ENCODE measurements at places on chromosomes 13 and 19.

GRCh38 chr13:110343241-110343865, 36.3 kb downstream of the COL4A2 start:
- no peak for DNase-seq

GRCh38 chr19:38433268-38433733, at the start of gene RYR1:
Gene RYR1 (plus strand): TSS chr19:38433691. CDS start chr19:38433830, 139 bp downstream.
- peak; percentile 69 for DNase-seq

- no peak for DNase-seq
Measured at GRCh38 chr13:67123165-67123564, 107.0 kb downstream of the PCDH9 start.

GRCh38 chr19:58497634-58498170, 14.1 kb downstream of the SLC27A5 start:
- no peak for DNase-seq

DNA sequence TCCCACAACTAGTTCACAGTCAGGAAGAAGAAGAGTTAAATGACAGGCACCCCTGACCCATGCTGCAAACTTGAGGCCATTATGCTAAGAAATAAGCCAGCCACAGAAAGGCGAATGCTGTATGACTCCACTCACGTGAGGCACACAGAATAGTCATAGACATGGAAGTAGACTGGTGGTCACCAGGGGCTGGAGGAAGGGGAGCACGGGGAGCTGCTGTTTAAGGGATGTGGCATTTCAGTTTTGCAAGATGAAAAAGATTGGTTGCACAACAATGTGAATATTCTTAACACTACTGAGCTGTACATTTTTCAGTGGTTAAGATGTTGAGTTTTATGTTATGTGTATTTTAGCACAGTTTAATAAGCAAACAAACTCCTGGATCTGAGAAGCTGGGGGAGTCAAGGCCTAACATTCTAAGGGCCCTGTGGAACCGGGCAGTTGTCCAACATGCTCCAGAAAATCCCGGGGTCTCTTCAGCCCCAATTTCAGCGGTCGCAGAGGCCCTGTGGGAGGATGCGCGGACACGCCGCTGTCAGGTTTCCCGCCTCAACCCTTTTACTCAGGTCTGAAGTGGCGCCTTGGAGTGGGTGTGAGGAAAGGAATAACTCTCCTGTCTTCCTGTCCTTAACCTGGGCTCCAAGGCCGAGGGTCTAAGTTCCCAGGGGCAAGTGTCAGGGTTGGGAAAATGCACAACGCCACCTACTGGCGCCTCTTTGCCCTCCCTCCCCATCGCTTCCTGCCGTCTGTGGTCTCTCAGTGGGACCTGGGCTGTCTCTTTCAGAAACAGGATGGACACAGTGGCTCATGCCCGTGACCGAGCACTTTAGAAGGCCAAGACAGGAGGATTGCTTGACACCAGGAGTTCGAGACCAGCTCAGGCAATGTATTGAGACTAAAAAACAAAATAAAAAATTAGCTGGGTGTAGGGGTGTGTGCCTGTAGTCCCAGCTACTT, 4.4 kb upstream of the TMEM272 start:
- DNase-seq = no peak

DNA sequence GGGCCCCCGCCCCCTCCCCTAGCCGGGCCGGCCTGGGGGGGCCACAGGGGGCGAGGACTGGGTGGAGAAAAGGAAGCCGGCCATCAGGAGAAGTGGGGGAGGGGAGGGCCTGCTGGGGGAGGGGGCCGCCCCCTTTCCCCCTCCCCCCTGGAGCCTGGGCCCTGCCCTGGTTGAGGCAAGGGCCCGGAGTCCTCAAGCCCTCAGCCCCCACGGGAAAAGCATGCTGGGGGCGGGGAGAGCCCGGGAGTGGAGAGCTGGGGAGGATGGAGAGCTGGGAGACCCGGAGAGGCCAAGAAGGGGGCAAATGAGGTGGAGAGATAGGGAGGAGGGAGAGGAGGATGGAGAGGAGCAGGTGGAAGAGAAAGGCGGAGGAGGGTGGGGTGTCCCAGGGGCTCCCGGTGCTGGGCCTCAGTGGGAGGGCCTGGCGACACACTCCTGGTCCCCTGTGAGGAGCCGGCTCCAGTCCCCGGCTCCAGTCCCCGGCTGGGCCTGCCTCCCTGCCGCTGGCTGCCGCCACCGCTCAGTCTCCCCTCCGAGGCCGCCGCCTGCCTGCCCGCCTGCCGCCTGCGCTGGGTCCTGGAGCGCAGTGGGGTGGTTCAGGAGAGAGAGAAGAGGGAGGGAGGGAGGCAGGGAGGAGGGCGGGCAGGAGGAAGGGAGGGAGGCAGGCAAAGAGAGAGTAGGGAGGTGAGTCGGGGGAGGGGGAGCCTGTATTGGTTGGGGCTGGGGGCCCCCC, at the start of gene GRIK5:
TSS of gene GRIK5 (minus strand) at position 588 of the 733 bp plus-strand sequence. CDS start 4,436 bp downstream, outside the sequence.
- peak; percentile 42 for DNase-seq

DNA sequence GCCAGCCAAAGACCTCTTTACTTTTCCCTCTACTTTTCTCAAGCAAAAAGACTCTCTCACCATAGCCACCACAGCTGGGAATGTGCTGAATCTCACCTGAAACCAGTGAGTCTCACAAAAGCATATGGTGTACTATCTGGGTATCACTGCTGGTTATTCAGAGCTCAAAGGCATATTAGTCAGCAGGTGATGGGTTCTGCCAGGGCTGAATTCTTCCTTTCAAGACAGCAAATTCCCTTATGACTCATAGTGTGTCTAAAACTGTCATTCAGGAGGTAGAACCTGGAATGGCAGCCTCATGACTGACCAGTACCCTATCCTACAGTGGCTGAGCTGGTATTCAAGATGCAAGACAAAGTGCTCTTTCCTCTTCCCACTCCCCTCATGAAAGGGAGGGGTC, 2859.1 kb downstream of the PCDH9 start:
- no peak for DNase-seq

DNA sequence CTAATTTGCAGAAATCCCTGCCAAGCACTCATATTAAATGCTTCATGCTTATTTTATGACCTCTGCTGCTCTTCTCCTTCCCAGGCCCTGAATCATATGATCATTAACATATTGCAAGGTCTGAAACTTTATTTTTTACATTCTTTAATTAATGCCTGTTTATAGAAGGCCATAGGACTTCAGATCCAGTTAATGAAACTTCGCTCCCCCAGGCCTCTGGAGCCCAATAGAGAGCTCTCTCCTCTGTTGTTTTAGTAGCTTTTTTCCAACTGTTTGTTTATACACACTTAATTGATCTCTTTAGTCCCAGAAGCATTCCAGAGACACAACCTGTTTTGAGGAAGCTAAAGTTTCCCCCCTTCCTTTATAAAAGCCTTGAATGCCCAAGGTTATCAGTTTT, 68.3 kb downstream of the DACH1 start:
- no peak for DNase-seq

- DNase-seq = no peak
Measured at GRCh38 chr19:533364-534058, 2.0 kb downstream of the CDC34 start.

DNA sequence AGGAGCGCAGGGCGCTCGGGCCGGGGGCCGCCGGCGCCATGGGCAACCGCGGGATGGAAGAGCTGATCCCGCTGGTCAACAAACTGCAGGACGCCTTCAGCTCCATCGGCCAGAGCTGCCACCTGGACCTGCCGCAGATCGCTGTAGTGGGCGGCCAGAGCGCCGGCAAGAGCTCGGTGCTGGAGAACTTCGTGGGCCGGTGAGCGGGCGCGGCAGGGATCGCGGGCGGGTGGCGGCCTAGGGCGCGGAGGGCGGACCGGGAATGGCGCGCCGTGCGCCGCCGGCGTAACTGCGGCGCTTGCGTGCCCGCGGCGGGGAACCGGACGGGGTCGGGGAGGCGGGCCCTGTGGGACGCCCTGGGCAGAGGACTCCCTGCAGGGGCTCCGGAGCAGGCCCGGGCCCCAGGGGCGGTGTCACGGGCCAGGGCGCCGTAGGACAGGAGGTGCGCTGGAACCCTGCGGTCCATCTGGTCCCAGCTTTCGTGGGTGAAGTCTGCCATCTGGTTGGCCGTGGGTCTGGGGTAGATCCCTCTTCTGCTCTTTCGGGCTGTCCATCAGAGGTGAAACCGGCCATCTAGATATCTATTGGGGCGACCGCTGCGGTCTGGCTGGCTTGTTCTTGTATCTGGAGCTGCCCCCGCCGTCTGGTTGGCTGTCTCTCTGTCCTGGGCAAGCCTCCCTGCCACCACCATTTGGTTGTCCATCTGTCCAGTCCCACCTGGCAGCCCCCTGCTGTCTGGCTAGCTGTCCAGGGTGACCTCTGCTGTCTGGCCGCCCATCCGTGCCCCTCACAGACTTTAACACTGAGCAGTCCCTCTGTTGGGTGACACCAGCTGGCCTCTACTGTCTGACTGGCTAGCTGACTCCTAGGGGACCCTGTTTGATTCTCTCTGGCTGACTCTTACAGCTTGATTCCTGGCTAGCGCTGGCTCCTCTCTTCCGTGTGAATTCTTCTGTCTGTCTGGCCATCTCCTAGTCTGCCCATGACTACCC, 622 bp downstream of the DNM2 start:
- peak; percentile 76 for DNase-seq

GRCh38 chr13:99813336-99814095, 158.1 kb downstream of the ZIC5 start:
- no peak for DNase-seq

- no peak for DNase-seq
Measured at GRCh38 chr19:33374236-33374714, 766 bp downstream of the CEBPG start.

DNA sequence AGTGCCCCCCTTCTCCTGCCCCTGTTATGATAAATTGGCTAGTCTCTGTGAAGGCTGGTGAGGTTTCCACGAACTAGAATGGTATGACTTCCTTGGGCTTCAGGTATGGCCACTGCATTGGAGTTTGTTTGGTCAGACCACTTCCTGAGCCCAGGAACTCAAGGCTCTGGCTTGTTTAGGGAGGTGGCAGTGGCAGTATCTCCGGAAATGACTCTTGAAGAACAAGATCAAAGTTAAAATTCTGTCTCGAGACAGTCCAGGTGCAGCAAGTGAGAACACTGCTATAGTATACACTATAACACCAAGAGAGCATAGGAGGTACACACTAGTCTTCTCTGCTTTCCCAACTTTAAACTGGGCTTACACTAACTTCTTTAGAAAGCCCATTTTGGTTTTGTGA, 309.1 kb downstream of the KLF12 start:
- DNase-seq = no peak

DNA sequence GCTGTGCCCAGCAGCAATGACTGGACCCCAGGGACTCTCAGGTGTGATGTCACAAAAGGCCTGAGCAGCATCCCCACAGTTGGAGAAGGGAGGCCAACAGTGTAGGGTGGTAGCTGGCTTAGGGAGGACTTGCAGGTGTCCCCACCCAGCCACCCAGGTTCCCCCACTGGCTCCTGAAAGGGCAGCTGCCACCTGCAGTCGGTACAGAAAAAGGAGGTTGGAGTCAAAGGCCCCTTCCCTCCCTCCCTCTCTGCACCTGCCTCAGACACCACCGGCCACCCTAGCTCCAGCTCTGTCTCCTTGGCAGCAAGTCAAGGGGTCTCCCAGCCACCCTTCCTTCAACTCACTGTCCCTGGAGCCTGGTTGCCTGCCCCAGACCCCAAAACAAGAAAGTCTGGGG, at the start of gene PCP2:
TSS of gene PCP2 (minus strand) at position 22 of the 400 bp plus-strand sequence. CDS start 262 bp downstream, outside the sequence.
- DNase-seq = no peak

GRCh38 chr13:31051999-31052398, 109.7 kb downstream of the HSPH1 start:
- DNase-seq = no peak

- DNase-seq = no peak
Measured at GRCh38 chr19:16497042-16497441, 848 bp downstream of the C19orf44 start.

GRCh38 chr13:22061806-22062391, 391.0 kb downstream of the FGF9 start:
- no peak for DNase-seq

DNA sequence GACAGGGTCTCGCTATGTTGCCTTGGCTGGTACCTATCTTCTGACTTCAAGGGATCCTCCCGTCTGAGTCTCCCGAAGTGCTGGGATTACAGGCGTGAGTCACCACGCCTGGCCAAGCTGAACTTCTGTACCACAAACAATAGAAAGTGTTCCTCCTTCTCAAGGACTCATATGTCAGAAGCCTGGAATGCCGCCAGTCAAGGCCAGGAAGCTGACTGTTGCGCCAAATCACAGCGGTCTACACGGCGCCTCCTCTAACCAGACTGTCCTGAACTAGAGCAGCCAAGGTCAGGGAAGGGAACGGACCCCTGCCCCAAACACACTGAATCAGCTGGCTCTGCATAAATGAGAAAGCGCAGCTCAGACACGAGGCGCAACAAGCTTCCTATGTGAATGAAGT, 14.6 kb downstream of the RAB20 start:
- no peak for DNase-seq
